ENCODE measurements at places on chromosomes 5 and 9. TPM values are rescaled to one million over a fixed set of nuclear protein-coding genes. Genes with fewer than 3 reads are reported as not detected.

- no peak for DNase-seq
Observed at GRCh38 chr5:5813441-5813840, 391.0 kb downstream of the ICE1 start.

DNA sequence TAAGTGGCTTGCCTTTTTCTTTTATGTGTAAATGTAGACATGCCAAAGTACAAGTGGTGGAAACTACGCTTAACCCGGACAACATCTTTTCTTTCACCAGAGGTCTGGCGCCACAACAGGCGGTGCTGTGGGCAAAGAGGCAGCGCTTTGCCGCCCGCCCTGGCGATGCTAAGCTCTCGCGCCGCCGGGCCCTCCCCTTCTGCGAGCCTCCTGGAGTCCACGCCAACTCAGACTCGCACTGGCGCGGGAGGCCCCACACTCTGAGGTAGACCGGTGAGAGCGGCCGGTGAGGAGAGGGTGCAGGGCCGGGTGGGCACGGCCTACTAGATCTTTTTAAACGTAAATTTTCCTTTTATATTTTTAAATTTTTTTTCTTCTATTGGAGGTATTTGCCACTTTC lies 2253.1 kb upstream of the C9orf72 start:
- DNase-seq: no peak

DNA sequence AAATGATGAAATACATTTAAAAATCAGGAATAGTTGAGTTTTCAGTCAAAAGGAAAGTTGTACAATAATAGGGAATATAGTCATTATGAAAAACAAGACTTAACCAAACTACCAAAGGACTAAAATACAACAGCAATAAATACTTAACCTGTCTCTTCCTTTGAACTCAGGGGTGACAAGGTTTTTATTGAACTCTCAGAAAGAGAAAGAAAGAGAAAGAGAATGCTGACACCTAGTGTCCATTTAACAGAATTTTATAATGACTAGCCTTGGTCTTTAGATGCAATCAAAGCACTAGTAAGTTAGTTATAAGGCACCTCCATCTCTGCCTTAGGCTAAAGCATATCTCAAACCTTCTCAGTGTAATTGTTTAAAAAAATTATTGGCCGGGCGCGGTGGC lies 47.5 kb downstream of the UIMC1 start:
- no peak for DNase-seq

DNA sequence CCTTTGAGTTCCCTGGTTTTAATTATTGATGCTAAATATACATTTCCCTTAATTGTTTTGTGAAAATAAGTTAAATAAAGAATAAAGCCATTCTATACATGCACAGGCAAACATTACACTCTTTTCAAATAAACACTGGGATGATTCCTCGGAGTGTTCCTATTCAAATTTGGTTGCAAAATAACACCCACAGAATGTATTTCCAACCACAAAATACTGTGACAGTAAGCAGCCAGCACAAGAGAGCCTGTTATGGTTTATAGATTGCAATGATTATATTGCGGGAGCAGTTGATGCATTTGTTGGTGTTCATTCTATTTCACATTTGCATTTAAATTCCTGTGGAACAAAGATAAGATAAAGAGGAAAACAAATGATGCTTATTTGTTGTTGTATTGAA lies 632.6 kb upstream of the WWC1 start:
- DNase-seq: no peak

Gene ENC1
- total RNA-seq: 2.2 TPM

- no peak for DNase-seq
Observed at GRCh38 chr5:97243353-97243752, 60.3 kb upstream of the RIOK2 start.

DNA sequence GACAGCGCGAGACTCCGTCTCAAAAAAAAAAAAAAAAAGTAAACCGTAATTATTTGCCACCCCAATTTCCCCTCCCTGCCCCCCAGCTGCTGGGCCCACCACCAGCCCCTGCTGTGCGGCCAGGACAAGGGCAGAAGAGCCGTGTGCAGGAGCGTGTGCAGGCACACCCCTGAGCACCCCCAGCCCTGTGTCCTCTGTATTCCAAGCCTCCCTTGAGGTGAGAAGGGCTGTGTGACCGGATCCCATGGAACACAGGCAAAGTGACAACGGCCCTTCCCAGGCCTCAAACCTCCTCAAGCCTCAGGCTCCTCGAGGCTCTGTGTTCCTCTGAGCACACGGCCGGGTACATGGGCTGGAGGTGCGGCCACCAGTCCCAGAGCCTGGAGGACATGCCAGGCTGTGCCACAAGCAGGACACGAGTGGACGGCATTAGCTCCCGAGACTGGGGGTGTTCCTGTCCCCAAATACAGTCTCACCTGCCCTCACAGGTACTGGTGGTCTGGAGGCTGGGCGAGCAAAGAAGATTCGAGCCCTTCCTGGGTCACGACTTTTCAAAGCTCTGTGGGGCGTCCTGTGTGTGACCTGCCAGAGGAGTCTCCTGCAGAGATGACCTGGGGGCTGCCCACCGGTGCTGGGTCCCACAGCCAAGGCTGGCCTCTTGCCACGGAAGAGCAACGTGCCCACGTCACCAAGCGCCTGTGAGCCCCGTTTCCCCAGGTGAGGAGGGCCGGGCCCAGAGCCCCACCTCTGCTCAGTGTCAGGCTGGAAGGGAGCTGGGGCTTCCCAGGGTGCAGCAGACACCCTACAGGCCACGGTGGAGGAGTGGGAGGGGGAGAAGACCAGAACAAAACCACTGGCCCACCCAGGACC lies 47.1 kb upstream of the SIMC1 start:
- DNase-seq: no peak

DNA sequence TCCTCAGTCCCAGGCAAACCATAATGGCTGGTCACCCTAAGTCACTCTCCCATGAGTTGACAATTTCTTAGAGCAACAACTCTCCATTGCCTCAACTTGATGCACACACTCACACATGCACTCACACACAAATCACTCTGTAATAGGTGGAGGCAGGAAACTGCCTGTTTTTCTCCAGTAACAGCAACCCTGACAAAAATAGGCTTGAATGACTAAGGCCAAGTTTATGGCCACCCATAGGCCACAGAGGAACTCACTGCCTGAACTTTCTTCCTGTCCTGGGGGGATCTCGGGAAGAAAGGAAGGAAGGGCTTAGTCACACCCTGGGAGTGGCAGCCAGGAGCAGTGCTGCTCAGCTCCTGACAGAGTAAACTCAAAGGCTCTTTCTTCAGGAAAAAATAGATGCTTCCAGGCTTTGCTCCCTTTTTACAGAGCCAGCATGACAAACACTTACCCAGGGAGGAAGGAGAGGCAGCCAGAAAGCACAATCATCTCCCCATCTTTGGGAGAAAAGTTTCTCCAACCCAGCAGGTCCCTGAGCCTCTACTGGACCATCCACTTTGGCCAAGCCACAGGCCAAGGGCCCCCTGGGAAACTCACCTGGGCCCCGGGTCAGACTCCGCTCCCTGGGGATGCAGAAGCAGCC lies 368 bp downstream of the SH3TC2 start:
- DNase-seq: no peak

Gene OBP2B
- total RNA-seq: not detected

Gene MIER3
- total RNA-seq: 12.2 TPM

GRCh38 chr5:56059854-56060253 lies 65.1 kb upstream of the IL6ST start:
- DNase-seq: no peak

DNA sequence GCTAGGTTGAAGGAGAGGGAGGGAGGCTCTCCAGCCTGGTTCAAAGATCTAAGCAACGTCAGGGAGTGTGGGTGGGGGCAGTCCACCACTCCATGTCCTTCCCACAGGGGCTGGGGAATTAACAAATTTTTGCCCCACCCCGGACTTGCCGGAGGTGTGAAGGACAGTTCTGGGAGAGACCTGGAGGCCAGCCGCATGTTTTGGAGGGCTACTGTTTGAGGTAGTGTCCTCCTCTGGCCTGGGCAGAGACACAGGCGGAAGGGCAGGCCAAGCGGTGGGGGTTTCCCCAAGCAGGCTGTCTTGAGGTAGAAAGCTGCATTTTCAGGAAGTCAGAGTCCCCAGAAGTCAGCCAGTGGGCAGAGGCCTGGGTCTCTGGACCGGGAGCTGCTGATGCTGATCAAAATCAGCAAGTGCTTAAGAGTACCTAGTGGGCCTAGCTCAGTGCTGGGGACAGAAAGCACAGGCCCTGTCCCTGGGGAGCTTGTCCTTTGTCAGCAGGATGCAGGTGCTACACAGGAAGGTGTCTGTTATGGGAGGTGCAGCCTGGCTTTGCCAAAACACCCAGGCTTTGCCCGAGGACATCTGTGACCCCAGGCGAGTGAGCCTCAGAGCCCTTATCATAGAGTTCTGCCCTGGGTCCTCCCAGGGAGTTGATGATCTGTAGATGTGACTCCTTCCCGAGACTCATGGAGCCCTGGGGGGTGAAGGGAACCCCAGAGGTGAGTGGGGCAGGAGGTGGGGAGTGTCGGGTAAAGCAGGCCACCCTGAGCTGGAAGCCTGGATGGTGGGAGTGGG lies 18.5 kb downstream of the JADE2 start:
- DNase-seq: no peak

Gene PSAT1
- not detected for total RNA-seq

DNA sequence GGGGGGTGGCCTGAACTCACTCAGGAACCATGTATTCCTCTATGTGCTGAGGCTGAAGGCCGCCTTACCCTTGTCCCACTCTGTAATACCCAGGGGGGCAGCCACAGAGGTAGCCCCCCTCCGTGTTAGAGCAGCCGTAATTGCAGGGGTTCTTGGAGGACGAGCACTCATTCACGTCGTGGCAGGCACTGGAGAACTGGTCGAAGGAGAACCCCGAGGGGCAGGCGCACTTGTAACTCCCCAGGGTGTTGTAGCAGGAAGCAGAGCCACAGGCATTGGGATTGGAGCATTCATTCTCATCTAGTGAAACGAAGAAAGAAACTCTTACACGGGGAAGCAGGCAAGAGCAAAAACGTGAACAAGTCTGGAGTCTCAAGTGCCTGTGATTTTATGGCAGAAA lies 179.8 kb downstream of the SLC12A2 start:
- no peak for DNase-seq

Gene IRX4
- total RNA-seq: 1.7 TPM

Measured in gastrocnemius medialis (tissue), 4 donors.